ENCODE measurements at places on chromosomes 6 and 20.

GRCh38 chr6:36120979-36121786 is 9.1 kb upstream of the MAPK13 start:
- peak; percentile 49 for DNase-seq

GRCh38 chr20:46150943-46151342 is 32.8 kb downstream of the CD40 start:
- no peak for DNase-seq

DNA sequence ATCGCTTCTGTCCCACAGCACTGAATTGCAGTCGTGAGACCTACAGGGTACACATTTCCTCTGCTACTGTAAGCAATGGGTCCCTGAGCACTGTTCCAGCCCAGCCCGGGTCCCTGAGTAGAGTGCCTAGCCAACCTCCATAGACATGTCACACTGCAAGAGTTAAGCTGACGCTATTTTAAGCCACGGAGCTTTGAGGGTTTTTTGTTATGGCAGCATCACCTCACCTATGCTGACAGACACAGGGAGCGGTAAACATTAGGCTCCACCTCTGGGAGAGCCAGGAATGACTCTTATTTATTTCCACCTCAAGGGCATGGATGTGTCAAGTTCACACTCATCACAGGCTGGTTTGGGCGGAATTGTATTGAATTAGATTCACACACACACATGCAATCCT is 45.1 kb downstream of the GRM4 start:
- DNase-seq = no peak

GRCh38 chr20:50136822-50137599 is 16.5 kb downstream of the PEDS1 start:
- DNase-seq = no peak

DNA sequence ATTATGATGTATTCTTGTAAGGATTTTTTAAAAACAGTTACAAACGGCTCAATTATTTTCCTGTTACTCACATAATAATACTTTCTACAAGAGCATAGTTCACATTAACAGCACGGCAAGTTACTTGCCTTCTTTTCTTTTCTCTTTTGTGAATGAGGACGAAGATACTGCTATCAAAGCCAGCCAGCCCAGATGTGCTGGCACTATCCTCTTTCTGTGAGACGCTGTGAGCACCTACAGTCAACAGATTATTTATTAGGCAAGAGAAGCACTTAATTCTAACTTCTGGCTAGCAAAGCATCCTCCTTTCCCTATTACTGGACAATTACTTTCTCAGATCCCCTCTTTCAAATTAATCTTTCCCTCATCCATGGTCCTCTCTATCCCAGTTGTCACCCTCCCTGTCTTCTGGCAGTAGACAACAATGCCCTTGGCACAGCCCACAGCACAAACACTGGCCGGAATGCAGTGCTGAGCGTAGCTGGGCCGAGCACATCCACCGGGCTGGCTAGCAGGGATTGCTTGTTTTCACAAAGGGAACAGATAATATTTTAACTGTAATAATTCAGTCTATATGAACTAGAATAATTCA is 262.1 kb downstream of the FOXC1 start:
- DNase-seq = no peak

DNA sequence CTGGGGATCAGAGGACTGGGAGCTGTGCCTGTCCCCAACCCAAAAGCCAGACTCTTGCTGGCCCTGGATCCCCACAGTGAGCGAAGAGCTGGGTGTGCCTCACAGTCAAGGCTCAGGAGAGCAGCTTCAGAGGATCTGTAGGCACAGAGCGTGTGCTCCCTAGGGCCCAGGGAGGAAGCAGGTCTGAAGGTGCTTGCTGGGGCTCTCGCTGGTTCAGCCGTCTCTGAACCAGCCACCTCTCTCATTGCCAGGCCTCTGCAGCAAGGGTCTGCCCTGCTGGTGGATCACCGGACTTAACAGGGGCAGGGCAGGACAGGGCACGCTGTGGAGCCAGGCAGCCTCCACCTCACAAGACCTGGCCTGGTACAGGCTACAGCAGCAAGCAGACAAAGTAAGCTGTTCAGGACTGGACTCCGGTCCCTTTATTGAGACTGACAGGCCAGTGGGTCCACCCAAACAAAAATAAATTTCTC is 13.8 kb downstream of the PCIF1 start:
- DNase-seq = no peak

GRCh38 chr6:89481695-89482094 is 48.7 kb downstream of the ANKRD6 start:
- DNase-seq = no peak

DNA sequence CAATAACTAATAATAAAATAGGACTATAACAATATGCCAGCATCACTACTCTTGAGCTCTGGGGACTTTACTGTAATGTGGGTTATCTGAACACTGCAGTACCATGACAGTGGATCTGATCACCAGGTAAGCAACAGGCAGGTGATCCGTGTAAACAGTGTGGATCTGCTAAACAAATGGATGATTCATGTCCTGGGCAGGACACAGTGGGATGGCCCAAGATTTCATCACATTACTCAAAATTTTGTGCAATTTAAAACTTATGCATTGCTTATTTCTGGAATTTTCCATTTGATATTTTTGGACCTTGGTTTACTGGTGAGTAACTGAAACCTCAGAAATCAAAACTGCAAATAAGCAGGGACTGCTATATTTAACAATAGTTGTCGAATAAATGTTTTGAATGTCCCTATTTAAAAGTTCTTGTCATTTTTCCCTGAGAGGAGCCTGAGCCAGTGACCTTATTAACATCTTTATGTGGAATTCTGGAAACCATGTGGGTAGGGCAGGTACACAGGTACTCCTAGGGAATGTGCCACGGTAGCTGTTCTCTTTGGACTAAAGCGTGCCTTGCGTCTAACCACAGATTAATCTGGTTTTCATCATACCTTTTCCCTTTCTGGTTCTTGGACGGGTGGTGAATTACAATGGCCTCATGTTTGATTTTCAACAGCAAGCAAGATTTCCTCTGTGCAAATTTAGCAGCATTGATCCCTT is 214.5 kb upstream of the SASH1 start:
- no peak for DNase-seq

GRCh38 chr6:15441215-15441868 is 195.5 kb downstream of the JARID2 start:
- no peak for DNase-seq

DNA sequence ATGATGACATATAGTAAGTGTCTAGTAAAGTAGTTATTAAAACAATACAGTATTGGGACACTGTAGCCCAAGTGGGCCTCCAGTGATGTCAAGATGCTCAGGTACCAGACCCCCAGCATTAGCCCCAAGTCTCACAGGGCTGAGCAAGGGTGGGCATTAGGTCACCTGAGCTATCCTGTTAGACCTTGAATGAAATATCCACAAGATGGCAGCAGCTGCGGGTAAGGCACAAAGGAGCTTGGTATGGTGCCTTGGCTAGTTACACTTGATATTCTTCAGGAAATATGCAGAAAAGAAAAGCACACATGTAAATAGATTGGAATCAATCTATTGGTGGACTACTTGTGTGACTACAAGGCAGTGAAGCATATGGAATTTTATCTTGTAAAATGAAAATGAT is 701.8 kb upstream of the ADGRB3 start:
- DNase-seq = no peak

GRCh38 chr6:167299641-167300308 is 8.7 kb downstream of the UNC93A start:
- no peak for DNase-seq

GRCh38 chr6:11374036-11375010 is 141.9 kb upstream of the NEDD9 start:
- DNase-seq = no peak

- no peak for DNase-seq
These were observed 11.7 kb downstream of the FIG4 start for GRCh38 chr6:109702791-109703190.

- peak; percentile 34 for DNase-seq
These were observed 868 bp downstream of the SAMD10 start for GRCh38 chr20:63978319-63979228.

DNA sequence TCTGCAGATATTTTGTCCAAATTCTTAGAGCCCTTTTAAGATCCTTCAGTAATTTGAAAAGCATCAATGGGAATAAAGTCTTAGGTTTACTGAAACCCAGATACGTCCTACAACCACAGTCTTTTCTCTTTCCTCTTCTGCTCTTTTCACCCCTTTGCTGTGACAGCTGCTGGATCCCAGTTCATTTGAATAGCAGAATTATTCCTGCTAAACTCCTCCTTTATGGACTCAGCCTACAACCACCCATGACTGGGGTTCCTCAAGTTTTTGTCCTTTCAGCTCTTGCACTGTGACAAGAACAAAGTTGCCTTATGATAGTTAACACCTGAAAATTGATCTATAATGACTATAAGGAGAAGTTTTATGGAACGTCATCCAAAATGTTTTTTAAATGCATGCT is 237.5 kb downstream of the EYA4 start:
- DNase-seq = no peak

GRCh38 chr6:156957931-156958547 is 180.9 kb downstream of the ARID1B start:
- DNase-seq = no peak

Measured in stimulated activated CD4-positive, alpha-beta T cell treated with anti-CD3 and anti-CD28 coated beads, Interleukin-12 subunit alpha, Interleukin-12 subunit beta, amount 100 ng/mL, for 24 hours (primary cell).